Fibroblast of the conjunctiva (primary cell): ENCODE measurements at places on chromosomes 12 and 14.
A peak's percentile ranks its signal among the peaks of the same experiment; 100 is the strongest.

DNA sequence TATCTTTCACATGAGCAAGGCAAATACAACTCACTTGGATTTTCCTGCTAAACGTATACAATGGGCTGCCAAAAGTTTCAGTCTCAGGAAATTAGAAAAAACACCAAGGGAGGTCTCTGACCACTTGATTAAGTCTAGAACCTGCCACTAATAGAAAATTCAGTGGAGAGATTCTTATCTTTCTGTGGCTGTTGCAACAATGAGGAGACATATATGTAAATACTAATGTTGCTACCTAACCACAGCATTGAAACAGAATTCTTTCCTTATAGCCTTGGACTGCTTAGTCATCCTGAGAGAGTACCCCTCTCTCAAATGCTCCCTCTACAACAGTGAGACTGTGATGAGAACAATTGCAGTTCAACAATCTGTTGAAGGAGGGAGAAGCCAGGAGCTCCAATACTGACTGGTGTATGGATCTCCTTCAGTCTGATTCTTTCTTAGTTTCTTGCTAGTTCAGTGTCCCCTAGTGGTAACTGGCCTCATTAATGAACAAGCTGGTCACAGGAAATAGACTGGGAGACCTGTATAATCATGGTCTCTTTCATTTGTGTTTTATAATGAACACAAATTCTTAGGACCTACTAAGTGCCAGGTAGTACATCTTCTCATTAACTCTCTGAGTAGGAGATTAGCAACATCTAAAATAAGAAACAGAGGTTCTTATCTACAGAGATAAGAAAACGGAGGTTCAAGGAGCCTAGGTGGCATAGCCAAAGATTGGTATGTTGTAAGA is 164.5 kb downstream of the SLC38A4 start:
- DNase-seq = peak; percentile 94

DNA sequence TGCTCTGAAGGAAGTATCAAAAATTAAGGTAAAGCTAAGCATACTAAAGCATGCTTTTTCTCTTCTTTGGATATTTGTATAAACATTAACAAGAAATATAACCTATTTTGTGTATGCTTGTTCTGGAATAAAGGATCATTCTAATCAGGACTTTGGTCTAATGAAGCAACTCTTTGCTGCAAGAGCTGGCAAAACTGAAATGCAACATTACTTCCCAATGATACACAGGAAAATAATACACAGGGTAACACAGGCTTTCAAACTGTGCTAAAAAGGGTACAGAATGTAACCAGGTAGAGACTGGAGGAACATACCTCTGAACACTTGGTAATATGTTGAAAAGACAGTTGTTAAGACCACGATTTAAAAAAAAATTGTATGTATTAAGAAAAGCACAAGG is 222.5 kb upstream of the DIO2 start:
- DNase-seq = no peak

DNA sequence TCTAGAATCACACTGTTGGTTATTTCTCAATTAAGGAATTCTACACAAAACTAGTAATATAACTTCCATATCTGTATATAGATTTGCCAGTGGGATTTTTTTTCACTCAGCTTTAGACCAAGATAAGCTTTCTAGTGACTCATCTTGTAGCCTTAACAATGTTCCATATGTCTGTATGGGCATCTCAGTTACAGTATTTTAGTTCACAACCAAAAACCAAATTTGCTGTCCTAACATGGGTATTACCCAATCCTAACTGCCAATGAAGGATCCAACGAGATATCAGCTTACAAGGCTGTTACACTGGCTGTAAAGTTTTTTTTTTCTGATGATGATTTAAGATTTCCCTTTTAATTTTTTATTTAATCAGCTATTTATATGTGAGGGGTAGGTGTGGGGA is 31.5 kb upstream of the KRR1 start:
- DNase-seq = no peak

GRCh38 chr14:106657460-106657859 is 1131.1 kb downstream of the TMEM121 start:
- DNase-seq = no peak

DNA sequence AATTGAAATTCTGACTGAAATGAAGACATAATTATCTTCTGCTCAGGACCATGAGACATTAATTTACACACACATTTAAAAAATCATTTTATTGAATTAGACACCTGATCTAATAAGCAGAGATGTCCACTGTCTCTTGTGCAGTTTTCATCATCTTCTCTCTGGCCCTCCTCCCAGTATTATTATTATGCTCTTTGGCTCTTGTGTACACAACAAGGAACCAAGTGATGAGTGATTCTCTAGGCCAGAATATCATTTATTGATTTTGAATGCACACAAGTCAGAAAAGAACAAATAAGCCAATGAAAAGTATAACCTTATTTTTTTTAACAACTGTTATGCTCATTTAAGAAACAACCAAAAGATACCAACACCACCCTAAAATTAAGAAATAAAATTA is 244.7 kb upstream of the KRR1 start:
- no peak for DNase-seq

- no peak for DNase-seq
Measured at GRCh38 chr12:65152596-65152995, 16.8 kb upstream of the LEMD3 start.

DNA sequence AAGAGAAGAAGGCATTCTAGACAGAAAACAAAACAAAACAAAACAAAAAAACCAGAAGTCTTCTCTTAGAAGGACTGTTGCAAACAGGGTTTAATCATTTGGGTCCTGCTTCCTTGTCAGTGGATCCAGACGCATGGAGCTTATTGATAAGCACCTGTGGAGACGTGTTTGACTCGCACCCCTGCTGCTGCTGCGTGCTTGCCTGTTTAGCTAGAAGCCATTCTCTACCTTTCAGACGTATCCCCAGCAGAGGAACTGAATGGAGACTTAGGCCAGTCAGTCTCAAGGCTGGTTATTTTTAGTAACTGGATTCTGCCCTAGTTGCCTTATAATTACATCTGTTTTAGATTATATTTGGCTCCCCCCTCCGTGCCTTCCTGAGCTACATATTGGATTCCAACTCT is 186.1 kb upstream of the EEA1 start:
- peak; percentile 64 for DNase-seq
